ENCODE measurements at places on chromosomes 6 and 20.
A peak's percentile ranks its signal among the peaks of the same experiment; 100 is the strongest.

DNA sequence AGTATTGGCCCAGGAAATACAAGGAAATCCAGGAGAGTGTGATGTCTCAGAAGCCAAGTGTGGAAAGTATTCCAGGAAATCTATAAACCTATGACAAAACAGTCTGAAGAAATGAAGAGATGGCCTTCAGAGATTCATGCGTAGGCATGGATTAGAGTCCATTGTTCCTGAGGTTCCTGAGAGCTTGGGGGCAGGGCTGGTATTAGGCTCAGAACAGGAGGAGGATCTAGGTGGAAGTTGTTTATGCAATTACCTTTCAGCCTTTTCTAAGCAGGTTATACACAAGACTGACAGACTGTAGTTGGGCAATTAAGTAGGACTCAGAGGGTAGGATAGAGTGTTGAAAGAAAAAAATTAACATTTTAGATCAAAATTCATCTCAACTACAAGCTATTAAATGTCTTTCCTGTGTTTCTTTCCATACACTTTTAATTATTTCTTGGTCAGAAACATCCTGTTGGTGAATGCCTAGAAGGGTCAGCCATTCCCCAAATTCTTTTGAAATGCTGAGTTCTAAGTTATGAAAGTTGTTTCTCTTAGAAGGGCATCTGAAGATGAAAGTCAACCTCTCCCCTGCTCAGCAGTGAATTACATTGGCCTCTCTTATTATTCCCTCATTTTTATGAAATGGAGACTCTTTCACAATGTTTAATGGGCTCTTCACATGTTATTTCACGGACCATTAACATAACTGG is 201.2 kb upstream of the MYLIP start:
- DNase-seq = no peak

- DNase-seq = no peak
Observed at GRCh38 chr6:142407685-142408273, 106.0 kb downstream of the ADGRG6 start.

GRCh38 chr6:106213660-106214289 is 111.8 kb downstream of the ATG5 start:
- DNase-seq = no peak

GRCh38 chr6:118134736-118135135 is 227.7 kb downstream of the SLC35F1 start:
- DNase-seq = no peak

DNA sequence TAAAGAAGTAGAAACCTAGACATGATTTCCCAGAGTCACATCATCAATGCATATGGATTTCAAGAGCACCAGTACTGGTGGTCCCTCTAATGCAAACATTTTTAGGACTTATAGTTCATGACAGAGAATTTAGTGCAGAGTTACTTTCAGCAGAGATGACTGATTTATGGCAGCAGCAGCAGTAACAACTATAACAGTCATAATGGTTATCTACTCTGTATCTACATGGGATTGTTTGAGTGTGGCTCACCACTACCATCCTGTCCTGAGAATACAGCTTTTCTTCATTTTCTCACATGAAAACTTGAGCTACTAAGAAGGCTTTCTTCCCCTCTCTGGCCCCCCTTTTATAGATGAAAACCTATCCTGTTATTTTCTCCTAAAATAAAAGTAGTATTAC is 128.5 kb upstream of the ENPP5 start:
- DNase-seq = no peak

- DNase-seq = no peak
Observed at GRCh38 chr6:169099411-169100202, 154.0 kb downstream of the THBS2 start.

GRCh38 chr6:29887819-29888776 is 54.2 kb upstream of the HLA-A start:
- peak; percentile 67 for DNase-seq

DNA sequence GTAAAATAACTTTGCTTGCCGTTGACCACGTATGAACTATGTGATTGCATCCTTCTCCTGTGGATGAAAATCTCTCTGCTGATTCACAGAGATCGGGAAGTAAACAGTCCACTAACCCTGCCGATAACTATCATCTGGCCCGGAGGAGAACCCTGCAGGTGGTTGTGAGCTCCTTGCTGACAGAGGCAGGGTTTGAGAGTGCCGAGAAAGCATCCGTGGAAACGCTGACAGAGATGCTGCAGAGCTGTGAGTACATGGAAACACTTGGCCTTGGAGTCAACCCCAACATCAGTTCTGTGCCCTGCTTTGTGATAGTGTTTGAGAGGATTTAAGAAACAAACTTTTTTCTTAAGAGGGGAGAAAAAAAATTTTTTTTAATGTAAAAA is 937 bp downstream of the TAF8 start:
- no peak for DNase-seq

DNA sequence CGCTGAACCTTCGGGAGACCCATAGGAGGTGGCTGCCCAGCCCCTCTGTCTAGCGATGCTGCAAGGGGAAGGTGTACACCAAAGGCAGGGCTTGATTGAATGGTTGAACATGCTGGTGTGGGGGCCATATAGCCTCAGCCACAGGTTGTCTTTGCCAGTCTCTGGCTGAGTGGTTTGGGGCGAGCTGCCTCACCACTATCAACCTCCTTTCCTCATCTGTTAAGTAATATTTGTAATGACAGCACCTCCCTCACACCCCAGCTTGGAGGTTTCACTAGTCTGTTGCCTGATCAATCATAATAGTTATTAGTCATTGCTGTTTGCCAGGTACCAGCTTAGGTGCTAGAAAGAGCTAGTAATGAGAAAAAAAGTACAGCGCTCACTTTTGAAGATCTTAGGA is 11.8 kb upstream of the ZNF831 start:
- DNase-seq = no peak

DNA sequence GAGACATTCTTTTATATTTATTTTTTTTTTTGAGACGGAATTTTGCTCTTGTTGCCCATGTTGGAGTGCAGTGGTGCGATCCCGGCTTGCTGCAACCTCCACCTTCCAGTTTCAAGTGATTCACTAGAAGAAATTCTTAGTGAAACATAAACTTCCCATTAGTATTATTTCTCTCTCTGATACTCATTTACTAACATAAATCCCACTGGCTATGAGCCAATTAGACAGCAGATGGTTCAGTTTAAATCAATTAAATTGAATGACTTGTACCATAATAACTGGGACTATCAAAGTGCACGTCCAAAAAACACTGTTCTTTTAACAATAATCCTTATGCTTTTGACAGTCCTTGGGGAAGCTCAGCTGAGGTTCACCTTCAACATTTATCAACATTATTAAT is 111.2 kb upstream of the PTCHD4 start:
- DNase-seq = no peak

DNA sequence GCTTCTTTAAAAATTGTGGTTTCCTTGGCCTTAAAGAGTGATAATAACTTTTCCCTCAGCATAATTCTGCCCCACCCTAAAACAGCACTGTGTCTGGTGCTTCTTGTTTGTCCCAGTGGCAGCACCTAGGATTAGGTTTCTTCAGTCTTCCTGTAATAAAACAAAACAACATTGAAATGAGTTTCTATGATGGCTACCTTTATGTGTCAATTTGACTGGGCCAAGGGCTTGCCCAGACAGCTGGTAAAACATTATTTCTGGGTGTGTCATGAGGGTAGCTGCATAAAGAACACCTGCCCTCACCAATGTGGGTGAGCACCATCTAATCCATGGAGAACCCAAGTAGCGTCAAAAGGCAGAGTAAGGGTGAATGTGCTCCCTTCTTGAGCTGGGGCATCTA is 117.8 kb downstream of the QRSL1 start:
- no peak for DNase-seq

- DNase-seq = no peak
Observed at GRCh38 chr6:137709424-137710236, 157.4 kb upstream of the TNFAIP3 start.

- no peak for DNase-seq
Observed at GRCh38 chr6:117685359-117685758, 10.1 kb downstream of the NUS1 start.

GRCh38 chr20:23881371-23881770 is 1.8 kb upstream of the CST5 start:
- no peak for DNase-seq

DNA sequence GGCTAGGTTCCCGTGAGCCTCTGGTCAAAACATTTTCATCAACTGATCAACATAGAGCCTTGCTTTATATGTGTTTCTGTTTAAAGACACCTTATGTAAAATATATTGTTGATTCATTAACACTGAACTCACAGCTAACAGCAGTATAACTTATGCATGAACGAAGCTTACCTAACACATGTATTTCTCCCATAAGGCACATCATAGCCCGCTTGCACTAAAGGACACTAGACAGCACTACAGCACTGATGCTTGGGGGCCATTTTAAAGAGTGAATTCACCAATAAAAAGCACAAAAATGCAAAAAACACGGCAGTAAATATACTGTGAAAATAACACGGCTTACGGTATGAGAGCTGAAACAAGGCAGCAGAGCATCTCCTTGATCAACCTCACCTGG is 4.0 kb downstream of the FLOT1 start:
- no peak for DNase-seq

- no peak for DNase-seq
Observed at GRCh38 chr6:16766043-16766536, 4.8 kb upstream of the ATXN1 start.

DNA sequence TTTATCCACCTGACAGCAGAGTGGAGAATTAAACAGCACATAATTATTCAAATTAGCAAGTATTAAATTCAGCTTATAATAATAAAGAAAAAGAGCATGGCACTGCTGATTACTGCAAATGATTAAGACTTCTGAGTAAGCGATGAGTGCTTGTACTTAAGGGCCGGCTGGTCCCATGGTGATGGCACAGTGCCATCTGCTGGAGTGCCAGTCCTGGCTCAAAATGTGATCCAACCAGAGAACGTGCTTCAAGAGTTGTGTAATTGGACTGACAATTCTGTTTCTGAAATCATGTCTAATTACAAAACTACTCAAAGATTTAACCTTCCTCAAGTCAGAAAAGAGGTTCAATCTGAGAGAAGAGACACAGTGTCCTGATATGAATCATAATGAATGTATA is 181.6 kb upstream of the RGS17 start:
- DNase-seq = no peak

DNA sequence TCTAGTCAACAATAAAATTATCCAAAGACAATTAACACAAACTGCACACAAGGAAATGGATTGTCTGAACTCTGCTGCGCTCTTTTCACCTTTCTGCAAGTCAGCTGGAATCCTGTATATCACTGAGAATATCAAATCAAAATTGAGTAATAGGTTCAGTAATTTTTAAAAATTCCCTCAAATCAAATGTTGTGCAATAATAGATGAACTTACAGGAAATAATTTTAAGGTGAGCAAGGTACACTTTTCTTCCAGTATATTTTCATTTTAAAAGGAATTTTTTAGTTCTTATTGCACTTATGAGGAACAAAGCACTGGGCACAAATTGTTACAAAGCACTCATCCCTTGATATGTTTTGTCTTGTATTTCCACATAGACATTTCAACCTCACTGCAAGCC is 1.2 kb downstream of the SAYSD1 start:
- DNase-seq = no peak

- no peak for DNase-seq
Observed at GRCh38 chr6:139390447-139390846, 16.0 kb upstream of the CITED2 start.

GRCh38 chr6:109456710-109457561 is 1.4 kb upstream of the MICAL1 start:
- no peak for DNase-seq

DNA sequence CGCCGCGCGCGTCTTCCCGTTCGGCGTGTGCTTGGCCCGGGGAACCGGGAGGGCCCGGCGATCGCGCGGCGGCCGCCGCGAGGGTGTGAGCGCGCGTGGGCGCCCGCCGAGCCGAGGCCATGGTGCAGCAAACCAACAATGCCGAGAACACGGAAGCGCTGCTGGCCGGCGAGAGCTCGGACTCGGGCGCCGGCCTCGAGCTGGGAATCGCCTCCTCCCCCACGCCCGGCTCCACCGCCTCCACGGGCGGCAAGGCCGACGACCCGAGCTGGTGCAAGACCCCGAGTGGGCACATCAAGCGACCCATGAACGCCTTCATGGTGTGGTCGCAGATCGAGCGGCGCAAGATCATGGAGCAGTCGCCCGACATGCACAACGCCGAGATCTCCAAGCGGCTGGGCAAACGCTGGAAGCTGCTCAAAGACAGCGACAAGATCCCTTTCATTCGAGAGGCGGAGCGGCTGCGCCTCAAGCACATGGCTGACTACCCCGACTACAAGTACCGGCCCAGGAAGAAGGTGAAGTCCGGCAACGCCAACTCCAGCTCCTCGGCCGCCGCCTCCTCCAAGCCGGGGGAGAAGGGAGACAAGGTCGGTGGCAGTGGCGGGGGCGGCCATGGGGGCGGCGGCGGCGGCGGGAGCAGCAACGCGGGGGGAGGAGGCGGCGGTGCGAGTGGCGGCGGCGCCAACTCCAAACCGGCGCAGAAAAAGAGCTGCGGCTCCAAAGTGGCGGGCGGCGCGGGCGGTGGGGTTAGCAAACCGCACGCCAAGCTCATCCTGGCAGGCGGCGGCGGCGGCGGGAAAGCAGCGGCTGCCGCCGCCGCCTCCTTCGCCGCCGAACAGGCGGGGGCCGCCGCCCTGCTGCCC is 1.1 kb downstream of the SOX4 start:
- no peak for DNase-seq

GRCh38 chr6:147642458-147642857 is 134.0 kb downstream of the SAMD5 start:
- no peak for DNase-seq

DNA sequence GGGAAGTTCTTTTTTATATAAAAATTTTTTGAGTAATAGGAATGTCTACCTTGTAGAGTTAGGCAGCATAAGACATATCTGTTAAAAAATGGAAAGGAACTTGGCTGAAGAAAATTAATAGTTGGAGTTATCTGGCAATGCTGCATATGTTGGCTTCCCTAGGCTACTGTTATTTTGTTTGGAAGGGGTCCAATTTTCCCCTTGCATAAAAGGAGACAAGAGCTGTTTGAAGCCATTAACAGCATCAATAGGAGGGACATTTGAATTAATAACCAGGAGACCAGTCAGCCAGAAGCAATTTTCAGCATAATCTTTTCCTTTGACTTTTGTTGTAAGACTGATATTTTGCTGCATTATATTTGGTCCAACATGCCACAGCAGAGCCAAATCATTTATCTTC is 80.9 kb upstream of the TAB2 start:
- no peak for DNase-seq

DNA sequence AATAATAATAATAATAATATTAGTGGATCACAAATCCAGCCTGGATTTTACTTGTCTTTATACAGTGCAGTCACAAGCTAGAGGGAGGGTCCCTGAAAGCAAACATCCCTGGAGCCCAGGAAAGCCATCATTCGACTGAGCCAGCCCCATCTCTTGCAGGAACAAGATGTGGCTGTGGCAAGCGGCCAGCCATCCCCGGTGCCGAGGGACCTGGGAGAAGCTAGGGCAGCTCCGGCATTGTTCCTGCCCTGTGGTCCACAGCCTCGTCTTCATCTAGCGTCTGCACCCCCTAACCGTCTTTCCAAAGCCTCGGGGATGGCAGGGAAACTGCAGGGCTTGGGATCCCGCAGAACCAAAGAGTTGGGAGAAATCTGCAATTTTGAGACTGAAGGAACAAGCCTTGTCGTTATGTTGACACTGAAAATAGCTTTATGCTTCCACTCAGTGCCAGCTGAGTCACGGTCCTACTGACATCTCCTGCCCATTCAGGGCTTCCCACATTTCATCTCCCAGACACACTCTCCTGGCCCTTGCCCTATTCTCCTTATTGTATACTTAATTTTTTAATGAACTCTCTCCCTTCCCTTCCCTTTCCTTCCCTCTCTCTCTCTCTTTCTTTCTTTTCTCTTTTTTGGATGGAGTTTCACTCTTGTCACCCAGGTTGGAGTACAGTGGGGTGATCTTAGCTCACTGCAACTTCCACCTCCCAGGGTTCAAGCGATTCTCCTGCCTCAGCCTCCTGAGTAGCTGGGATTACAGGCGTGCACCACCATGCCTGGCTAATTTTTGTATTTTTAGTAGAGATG is 62.5 kb upstream of the ZNFX1 start:
- no peak for DNase-seq

All from activated CD4-positive, CD25-positive, alpha-beta regulatory T cell treated with anti-CD3 and anti-CD28 coated beads, Interleukin-2, amount 50 U/mL, for 16 hours (primary cell).